ENCODE measurements at places on chromosomes 7 and 10.

- no peak for DNase-seq
Observed at GRCh38 chr10:132319853-132320653, 11.9 kb upstream of the LRRC27 start.

DNA sequence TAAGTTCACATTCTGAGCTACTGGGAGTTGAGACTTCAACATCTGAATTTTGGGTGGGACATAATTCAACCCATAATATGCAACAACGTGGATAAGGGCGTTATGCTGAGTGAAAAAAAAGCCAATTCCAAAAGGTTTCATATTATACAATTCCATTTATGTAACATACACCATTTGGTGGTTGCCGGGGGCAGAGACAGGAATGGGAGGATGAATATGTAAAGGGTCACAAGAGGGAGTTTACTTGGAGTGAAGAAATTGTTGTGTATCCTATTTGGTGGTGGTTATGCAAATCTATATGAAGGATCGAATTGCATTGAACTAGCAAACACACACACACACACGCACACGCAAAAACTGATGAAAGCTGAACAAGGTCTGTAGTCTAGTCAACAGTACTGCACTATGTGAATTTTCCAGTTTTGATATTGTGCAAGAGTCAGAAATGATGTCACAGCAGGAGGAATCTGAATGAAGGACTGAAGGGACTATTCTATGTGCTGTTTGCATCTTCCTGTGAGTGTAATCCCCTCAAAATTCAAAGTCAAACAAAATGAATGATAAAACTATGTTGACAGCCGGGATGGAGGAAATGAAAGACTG, 249.2 kb upstream of the HABP2 start:
- no peak for DNase-seq

DNA sequence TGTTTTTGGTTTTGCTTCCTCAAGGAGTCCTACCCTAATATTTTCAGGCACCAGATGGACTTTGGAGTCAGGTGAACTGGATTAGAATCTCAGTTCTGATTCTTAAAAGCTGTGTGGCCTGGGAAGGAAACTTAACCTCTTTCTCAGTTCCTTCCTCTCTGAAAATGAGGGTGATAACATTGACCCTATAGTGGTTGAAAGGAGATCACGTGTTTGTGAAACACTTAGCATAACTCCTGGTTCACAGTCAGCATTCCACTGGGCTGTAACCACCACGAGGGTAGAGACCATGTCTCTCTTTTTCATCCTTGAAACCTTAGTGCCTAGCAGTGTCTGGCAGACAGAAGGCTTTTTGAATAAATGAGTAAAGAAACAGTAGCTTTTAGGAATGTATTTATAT, 16.7 kb downstream of the LSMEM1 start:
- DNase-seq, result no peak

- DNase-seq, result no peak
Observed at GRCh38 chr7:157840914-157841772, 504.3 kb downstream of the DNAJB6 start.

DNA sequence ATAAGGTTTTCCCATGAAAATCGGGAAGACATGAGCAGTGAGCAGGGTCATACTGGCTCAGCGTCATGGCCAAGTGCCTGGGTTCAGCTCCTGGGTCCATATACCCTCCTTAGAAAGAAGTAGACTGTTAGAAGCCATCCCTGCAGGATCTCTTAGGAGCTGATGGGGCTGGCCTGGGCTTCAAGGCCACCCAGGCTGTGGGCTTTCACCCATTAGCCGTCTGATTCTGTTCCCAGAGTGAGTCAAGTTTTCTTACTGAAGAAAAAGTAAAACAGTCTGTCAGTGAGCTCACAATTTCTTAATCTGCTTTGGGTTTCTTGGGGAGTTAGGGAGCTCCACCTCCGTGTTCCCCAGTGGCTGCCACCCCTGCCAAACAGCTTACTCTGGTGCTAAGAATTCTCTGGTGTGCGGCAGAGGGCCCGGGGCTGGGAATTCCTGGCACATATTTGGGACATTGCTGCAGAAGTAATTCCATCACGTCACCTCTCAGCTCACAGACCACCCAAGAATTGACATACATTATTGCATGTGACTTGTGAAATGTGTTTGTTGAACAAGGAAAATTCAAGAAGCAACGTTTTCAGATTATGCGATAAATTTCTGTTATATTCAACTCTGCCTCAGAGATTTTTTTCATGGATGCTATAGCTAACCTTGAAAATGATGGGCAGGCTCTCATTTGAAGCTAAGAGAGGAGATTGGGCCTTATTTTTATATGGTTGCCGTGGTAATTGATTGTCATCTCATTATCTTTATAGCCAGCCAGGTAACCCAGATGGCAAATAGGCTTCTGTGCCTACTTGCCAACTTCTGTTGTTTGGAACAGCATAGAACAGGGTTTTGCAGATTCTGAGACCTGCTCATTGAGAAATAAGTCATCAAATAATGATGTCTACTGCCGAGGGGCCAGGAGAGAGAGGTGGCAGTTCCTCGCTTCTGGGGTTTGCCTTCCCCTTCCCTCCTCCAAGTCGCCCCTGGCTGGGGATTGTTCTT, 166.4 kb downstream of the CHN2 start:
- no peak for DNase-seq

DNA sequence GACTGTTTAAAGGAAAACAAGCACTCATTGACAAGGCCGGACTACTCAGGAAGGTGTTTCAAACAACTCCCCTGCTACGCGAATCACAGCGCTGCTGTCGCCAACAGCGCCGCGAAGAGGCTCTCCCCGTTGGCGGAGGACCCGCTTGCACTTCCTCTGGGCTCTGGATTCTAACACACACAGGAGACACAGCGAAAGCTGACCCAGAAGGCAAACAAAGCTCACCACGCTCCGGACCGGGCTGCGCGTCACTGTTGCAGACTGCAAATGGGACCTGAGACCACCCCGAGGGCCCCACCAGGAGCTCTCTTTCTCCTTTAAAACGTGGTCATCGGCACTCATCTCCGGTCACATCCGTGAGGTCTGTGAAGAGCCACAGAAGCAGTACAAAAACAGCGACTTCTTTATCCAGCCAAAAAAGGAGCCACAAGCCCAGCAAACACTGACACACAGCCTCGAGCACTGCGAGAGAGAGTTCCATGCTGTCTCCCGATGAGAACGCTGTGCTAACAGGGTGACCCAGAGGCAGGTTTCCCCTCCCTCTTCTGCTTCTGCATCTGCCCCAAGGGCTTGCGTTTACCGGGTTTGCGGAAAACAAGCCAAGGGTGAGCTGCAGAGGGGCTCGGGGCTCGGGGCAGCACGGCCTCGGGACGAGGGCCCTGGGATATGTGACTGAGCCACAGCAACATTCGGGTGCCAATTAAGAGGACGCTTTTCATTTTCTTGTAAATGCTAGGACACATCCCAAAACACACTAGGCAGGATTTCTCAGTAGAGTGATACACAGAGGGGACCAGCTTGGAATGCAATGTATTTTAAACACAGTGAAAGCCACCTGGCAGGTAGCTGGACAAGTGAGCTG, 41.3 kb downstream of the AMZ1 start:
- DNase-seq, result no peak

DNA sequence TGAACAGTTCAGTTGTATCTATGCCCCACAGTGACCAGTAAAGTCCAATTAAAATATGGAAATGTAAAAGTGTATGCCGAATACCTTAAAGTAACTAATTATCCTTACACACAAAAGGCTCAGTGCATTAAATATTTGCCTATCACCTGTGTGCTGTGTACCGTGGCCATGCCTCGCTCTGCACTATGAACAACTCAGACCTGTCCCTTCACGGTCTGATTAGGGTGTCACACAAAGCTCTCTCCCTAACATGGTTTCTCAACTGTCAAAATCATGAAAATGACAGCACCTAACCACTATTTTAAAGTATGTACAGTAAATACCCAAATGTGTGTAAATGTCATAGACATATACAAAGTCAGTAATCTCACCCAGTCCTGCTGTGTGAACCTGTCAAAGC, 43.1 kb downstream of the STK17A start:
- no peak for DNase-seq

- no peak for DNase-seq
Observed at GRCh38 chr7:2279896-2280295, 34.3 kb downstream of the SNX8 start.

GRCh38 chr7:45455662-45456061, 118.5 kb upstream of the ADCY1 start:
- no peak for DNase-seq

DNA sequence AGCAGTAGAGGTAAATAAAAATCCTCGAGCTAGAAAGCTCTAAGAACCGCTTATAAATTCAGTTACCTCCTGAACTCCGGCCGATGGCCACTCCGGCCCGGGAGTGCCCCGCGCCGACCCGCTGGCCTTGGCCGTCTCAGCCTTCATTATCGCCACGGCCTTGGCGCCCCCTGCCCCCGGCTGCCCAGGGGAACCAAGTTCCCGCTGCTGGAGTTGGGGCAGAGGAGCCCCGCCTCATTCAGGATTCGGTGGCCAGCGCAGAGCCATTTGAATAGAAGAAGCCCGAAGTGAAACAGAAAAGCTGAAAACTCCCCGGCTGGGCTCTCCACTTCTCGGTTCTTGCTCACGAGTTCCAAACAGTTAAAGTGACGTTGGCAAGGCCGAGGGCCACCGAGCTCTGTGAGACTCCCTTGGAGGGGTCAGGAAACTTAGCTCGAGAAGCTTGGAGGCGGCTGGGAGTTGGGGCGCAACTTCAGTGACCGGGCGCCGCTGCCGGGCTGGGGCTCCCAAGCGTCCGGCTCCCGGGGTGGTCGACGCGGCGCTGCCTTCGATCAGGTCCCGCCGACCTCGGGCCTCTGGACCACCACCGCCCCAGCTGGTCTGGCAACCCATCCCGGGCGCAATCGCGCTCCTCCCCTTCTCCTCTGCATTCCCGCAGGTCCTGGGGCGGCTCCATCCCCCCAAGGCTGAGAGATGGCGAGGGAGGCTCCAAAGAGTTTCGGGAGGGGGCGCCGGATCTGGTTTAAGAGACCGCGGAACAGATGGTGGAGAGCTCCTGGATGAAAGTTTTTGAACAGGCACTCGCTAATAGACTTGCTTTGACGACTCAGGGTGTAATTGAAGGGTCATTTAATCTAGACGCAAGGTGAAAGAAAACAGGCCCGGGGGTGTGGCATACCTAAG, 5.8 kb upstream of the FEZF1 start:
- DNase-seq, result no peak

DNA sequence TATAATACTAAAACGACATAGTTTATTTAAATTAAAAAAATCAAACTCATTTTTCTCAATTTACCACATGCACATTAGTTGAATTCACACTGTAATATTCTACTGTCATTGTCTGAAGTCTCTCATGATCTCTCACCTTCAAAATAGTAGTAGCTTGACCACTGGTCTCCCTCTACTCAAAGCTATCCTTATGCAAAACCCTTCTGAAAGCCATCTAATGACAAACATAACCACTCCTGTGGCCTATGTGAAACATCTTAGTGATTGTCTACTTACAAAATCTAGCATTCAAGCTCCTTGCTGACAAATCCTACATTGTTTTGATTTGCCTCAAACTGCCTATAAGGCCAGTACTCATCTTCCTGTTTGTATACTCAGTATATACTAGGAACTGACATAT, 606.0 kb upstream of the GHITM start:
- DNase-seq, result no peak

DNA sequence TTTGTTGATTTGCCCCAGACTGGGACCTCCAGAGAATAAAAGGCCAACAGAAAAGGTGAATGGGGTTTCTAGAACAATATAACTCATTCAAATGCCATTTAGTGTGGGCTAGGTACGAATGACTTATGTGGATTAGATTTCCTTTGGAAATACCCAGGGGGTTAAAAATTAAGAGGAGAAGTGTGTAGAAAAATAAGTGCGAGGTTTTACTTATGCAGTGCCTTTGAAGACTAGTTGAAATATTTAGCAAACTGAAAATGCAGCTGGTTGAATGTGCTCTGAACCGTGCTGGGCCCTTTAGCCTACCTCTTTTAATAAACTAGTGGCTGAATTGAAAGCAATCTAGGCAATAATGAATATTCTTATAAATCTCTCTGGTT, 180.6 kb downstream of the LRMDA start:
- DNase-seq, result no peak

GRCh38 chr7:43763183-43763582, 4.7 kb downstream of the BLVRA start:
- DNase-seq, result no peak

- DNase-seq, result peak; percentile 5
Observed at GRCh38 chr10:60032723-60033122, 126.4 kb upstream of the CCDC6 start.

GRCh38 chr10:126253611-126253998, 134.7 kb downstream of the ADAM12 start:
- DNase-seq, result peak; percentile 55

GRCh38 chr10:131698986-131699385, 201.8 kb upstream of the PPP2R2D start:
- no peak for DNase-seq

DNA sequence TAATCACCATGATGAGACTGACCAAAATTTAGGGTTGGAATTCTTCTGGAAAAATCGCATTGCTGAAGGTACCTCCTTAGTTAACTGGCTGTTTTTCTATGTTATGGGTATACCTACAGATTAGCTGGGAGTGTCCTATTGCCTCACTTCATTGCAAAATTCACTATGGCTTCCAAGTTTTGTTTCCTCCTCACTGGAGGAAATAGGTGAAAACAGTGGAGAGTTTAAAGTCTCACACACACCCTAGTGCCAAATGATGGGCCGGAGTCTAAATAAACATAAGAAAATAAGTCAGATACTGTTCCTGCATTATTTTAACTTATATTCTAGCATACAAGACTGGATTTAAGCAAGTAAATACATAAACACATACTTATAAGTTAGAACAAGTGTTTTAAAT, 98.2 kb downstream of the AHR start:
- no peak for DNase-seq

DNA sequence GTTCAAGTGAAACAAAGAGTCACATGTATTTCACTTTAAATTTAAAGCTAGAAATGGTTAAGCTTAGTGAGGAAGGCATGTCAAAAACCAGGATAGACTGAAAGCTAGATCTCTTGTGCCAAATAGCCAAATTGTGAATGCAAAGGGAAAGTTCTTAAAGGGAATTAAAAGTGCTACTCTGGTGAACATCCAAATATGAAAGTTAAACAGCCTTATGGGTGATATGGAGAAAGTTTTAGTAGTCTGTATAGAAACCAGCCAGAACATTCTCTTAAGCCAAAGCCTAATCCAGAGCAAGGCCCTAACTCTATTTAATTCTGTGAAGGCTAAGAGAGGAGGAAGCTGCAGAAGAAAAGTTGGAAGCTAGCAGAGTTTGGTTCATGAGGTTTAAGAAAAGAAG, 47.1 kb downstream of the MXI1 start:
- DNase-seq, result no peak

GRCh38 chr7:2800220-2800930, 43.7 kb downstream of the GNA12 start:
- DNase-seq, result no peak

DNA sequence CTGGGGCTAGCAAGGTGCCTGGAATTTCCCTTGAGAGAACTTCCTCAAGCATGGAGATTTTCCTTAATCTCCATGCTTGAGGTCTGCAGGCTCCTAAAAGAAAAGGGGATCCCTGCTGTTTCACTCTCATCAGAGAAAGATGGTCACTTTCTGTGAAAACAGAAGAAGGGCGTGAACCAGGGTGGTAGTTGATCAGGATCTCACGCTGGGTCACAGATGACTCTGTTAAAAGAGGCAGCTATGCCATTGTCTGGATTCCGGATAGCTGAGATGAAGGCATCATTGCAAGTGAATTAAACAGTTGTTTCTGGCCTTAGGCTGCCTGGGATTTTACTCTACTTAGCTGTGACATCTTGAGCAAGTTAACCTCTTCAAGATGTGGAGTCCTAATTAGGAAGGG, 525.9 kb downstream of the TYW1 start:
- DNase-seq, result no peak

GRCh38 chr10:49008091-49008490, 68.5 kb upstream of the LRRC18 start:
- DNase-seq, result no peak

GRCh38 chr10:88598055-88598454, 11.5 kb downstream of the LIPJ start:
- DNase-seq, result no peak

Data from keratinocyte (primary cell).